Activated naive CD8-positive, alpha-beta T cell treated with anti-CD3 and anti-CD28 coated beads, Interleukin-2, amount 10 ng/mL, durations not matched to agents 7 days and 5 days (primary cell): ENCODE measurements at places on chromosomes 7 and 10. TPM values are rescaled to one million over a fixed set of nuclear protein-coding genes. Genes with fewer than 3 reads are reported as not detected.

The OGDHL gene
- total RNA-seq, result not detected

GRCh38 chr10:80890146-80890545 is 352.4 kb downstream of the SH2D4B start:
- no peak for DNase-seq

The CDHR1 gene
- total RNA-seq, result 3.5 TPM

The GIMAP7 gene
- 203 TPM for total RNA-seq

GRCh38 chr10:8365935-8366911 is 311.7 kb downstream of the GATA3 start:
- no peak for DNase-seq

DNA sequence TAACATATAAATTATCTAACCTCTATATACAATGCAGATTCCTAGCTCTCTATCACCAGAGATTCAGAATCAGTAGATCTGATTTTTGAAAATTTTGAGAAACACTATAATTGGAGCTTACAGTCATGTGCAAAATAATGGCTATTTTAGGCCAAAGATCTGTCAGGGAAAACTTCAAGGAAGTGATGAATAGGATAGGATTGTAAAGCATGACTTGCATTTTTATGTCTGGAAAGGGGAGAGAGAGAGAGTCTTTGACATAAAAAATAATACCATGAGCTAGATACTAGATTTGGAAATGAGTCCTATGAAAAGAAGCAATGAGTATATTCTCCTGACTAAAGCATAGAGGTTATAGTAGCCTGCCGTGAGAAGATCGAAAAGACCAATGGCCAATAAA is 181.1 kb downstream of the SDHAF3 start:
- DNase-seq, result no peak
